ENCODE measurements at places on chromosomes 4 and X.

DNA sequence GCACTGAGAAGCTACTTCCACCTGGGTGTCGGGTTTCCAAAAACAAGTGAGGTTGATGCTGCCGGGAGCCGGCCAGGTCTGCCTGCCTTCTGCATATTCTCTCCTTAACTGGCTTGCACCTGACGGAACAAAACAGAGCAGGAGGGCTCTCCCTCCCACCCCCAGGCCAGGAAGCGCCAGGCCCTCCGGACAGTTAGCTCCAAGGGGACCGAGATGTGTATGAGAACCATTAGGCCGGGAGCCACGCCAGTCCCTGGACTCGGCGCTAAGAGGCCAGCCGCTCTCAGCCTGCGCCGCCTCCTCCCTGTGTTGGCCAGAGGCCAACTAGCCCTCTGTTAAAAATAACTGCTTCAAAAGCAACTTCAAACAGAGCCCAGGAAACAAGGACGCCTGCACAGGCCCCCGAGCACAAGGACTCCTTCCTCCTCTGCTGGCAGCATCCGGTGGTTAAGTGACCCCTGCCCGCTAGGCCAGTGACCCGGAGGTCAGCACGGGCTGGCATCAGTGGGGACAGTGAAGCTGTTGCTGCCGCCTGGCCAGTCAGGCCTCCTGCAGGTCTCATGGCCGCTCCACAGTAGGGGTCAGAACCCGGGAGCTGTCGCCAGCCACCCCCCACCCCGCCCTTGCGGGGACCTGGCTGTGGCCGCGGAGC is 107.9 kb downstream of the ABLIM2 start:
- peak; percentile 90 for DNase-seq

GRCh38 chrX:123905332-123905731 is 45.5 kb downstream of the XIAP start:
- no peak for DNase-seq

DNA sequence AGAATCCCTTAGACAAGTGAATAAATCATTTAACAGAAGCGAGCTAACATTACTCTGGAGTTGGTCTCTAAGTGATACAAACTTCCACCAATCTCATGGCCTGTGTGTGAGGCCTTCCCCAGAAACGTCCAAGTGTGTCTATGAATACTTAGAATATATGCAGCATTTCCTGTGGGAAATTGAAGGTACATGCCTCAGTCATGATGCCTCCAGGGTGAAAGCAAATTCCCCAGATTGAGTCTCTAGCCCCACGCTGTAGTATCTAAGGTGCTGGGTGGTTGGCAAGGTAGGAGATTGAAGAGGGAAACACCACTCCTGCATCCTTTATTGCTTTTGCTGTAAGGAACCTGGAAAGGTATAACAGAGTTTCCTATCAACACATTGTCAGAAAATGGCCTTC is 113.8 kb downstream of the IL13RA2 start:
- DNase-seq, result no peak

DNA sequence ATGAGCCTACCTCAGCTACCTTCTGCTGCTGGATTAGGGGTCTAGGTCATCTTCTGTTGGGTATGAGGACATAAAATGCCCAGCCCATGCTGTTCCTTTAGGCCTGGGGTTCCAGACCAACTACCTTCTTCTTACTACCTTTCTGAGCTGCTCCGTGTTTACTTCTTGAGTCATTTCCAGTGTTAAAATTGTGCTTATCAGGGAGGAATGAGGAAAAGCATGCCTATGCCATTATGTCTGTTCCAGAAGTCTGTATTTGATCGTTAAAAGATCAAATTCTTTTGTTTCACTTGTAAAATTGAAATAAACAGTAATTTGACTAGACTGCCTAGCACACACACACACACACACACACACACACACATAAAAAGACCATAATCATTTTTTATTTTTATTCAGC is 1912.7 kb upstream of the TENM3 start:
- DNase-seq, result no peak

- no peak for DNase-seq
These were observed 89.7 kb upstream of the NDP start for GRCh38 chrX:44062840-44063239.

DNA sequence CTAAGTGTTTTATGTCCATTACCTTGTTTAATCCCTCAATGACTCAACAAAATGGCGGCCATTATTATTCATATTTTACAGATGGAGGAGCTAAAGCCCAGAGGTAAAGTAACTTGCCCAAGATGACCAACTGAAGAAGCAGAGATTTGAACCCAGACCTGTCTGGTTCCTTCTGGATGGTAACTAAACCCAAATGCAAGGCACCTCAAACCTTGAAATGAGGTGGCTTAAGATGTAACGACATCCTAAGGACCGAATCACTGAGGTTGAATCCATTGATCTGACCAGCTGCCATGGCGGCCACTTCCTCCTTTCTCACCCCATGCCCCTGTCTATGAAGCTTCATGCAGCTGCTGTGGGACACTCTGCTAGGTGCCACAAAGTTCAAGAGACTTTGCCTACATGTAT is 932 bp downstream of the TLR10 start:
- DNase-seq, result no peak

DNA sequence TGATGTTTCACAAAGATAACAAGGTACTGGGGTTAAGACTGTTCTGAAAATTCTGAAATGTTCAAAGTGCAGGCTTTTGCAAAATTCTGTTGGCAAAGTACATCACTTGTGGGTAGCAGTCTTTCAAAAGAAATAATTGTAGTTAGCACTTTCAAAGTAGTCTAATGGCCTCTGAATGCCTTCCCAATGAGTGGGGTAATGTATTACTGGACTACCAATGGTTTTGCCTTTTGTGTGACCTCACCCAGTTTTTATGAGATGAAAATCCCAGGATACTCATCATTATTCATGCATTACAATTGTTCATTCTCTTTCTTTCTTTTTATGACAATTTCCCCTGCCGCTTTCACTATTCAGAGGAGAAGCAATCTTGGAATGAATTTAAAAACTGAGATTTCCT is 686.1 kb downstream of the GLUD2 start:
- no peak for DNase-seq

DNA sequence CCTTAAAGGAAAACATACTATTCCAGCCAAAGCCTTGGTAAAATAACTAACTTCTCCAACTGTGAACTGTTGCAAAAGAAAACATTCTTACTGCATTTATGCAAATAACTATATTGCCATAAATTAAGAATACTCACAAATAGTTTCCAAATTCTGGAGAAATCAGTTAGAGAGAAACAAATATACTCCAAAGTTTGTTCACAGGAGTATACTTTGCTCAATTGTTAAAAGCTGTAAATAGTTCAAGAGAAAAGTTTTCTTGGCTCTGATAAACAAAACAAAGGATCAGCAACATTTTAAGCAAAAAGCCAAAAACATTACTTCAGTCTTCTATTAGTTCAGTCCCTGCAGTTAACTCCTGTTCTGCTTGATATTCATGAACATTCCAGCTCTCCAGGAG is 83.0 kb downstream of the EIF4E start:
- no peak for DNase-seq

GRCh38 chr4:40183615-40184411 is 13.0 kb upstream of the RHOH start:
- DNase-seq, result no peak

GRCh38 chrX:69144838-69145680 is 20.2 kb downstream of the PJA1 start:
- DNase-seq, result no peak

- DNase-seq, result no peak
These were observed at the start of gene CITED1 for GRCh38 chrX:72305286-72306084. CITED1 (minus strand) TSS chrX:72305914; CDS start chrX:72302869, 3,045 bp downstream.

DNA sequence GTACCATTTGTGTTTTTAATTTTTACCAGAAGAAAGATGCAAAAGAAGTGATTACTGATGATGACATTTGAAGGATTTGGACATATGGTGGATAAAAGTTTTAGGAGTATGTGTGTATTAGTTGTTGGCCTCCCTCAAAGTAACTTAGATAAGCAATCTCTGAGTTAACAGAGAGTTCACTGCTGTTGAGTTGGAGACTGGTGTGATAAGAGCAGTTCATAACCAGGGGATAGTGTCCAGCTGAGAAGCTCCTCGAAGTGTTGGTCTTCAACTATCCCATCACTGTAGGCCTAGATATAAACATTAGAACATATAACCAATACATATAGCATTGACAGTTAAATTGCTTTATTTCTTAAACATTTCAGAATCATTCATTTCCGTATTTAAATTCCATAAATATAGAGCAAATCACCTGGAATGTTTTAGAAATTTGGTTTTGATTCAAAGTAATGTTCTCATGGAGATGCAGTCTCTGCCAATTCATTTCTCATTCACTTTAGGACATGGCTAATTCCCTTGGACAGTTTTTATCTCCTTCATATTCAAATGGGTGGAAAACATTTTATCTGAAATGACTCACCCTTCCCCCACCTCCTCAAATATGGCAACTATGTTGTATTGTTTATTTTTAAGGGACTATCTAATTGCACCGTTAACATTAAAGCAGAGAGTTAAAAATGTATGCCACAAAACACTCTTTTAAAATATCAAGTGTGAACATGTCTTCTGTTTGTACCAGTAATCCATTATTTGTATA is 136.8 kb upstream of the SLC4A4 start:
- no peak for DNase-seq
